NB4 (cell line): ENCODE measurements at places on chromosomes 5 and 9.

DNA sequence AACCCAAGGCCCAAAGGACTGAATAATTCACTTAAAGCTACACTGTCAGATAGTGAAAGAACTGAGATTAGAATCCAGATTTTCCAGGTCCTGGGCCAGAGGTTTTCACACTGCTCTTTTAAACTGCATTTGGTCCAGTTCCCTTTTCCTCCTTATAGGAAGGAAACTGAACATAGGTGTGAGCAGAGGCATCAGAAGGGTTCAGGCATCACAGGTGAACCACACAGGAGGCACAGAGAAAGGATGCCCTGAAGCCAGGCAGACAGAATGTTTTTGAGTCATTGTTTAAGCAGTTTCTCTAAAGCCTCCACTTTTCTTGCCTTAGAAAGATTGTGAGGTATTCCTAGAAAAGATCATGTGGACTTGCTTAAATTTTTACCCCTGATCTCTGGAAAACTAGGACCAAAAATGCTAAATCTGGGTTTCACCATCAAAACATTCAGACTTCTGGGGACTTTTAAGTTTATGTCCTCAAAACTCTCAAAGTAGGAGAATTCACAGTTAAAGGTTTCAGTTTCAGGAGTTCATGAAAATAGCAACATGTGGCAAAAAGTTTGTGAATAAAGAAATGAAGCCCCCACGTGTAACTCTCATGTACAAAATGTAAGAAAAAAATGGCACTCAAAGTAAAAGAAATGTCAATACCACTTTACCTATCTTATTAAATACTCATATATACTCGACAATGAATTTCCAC lies 386.1 kb downstream of the NTRK2 start:
- DNase-seq = no peak

DNA sequence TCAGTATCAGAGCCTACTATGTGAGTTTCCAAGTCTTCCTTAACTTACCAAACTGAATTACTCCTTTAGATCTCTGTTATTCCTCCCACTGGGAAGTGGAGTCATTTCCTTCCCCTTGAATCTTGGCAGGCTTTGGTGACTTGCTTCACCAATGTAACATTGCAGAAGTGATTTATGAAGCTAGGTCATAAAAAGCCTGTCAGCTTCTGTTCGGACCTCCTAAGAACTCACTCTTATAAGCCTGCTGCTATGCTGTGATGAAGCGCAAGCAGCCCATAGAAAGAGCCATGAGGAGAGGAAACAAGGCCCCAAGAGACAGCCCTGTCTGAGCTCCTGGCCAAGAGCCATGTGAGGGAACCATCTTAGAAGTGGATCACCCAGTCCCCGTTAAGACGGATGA lies 14.2 kb upstream of the FOXB2 start:
- DNase-seq = no peak

DNA sequence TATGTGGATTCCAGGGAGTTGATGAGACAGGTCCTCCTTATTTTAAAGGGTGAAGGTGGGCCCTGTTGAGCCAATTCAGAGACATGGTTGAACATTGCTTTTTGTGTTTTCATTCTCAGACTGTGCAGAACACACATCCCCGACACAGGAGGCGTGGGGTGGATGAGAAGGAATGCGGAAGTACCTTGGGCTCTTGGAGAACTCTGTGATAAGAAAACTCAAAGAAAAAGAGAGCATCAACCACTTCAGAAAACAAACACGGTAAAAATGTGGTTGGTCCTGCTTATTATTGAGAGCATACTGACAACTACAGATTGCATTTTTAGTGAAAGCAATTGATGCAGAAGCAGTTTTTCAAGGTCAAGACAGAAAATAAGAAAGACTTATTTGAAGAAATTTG lies 659.8 kb downstream of the IRX1 start:
- DNase-seq = no peak

DNA sequence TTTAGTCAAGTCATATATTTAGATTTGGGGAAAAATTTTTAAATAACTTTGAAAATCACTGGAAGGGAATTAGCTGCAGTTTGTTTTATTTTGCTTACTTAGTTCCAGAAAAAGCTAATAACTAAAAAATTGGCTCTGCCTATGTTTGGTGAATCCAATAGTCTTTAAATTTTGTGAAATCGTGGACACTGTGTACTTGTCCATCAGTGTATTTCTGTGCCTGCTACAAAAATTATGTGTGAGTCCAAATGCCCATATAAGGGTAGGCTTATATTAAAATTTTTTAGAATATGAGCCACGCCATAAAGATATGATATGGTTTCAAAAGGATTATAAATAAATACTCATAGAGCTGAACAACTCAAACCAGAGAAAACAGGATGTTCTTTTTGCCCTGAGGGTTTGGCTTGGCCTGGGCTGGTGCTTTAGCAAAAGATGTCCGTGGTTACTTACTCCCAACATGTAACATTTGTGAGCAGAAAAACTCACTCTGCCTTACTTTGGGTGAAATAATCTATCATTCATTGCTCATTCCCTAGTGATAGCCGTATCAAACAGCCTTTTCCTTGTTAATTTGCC lies 133.2 kb upstream of the PRLR start:
- DNase-seq = no peak

- no peak for DNase-seq
Observed at GRCh38 chr9:108443741-108444140, 412.0 kb downstream of the ACTL7B start.

DNA sequence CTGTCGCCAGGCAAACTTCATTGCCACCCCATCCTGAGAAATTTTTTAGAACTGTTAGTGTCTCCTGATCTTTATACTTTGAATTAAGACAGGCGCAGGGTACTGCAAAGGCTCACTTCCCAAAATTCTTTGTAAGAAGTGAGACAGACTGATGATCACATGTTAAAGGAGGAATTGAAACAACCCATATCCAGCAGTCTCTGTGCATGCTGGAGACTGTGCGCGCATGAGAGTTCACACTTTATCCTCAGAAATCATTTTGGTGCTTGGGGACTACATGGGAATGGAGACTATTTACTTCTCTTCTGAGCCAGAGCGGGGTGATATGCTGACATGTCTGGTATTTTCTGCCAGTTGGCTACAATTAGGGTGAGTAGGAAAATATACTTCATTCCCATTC lies 91.2 kb downstream of the ZNF474 start:
- no peak for DNase-seq

DNA sequence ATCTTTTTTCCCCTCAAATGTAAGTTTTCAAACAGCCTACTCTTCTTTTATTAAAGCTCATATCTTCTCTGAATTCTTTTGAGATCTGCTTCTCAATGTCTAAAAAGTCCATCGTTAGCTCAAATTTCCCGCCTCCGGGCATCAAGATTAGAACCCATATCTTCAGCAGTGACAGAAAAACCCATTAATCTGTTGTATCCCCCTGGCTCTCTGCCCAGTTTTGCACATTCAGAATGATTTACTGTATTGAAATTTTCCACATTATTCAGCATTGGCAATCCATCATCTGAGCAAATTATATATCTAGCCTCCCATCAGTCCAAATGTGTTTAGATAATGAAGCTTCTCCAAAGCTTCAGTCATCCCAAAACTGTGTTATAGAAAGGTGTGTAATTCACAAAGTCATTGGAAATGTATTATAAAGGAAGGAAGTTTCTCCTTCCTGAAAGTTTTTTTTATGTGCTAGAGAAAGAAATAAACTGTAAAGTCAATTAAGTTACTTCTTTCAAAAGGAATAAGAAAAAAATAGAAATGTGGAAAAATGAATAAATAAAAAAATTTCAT lies 849.9 kb downstream of the MAT2B start:
- no peak for DNase-seq
